ENCODE measurements at places on chromosomes 7 and 10.

- no peak for DNase-seq
These were observed 38.7 kb downstream of the A1CF start for GRCh38 chr10:50846753-50847152.

- no peak for DNase-seq
These were observed 222.0 kb downstream of the PRPF18 start for GRCh38 chr10:13808556-13809391.

DNA sequence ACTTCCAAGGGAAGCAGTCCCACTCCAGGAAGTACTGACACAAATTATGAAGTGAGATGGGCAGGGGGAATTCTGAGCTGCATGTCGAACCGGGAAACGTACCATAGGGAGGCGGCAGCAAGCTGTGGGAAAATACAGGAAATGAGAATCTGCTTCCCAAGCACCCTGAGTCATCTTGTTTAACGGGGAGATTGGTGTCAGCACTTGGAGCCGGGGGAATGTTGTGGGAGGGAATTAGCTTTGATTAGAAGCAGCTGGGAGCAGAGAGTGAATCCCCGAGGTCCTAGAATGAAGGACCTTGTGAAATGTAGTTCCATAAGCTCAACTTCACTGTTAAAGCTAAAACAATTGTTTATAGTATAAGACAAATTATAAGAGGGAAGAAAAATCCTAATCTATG is 141.4 kb upstream of the PRKCQ start:
- peak; percentile 94 for DNase-seq

DNA sequence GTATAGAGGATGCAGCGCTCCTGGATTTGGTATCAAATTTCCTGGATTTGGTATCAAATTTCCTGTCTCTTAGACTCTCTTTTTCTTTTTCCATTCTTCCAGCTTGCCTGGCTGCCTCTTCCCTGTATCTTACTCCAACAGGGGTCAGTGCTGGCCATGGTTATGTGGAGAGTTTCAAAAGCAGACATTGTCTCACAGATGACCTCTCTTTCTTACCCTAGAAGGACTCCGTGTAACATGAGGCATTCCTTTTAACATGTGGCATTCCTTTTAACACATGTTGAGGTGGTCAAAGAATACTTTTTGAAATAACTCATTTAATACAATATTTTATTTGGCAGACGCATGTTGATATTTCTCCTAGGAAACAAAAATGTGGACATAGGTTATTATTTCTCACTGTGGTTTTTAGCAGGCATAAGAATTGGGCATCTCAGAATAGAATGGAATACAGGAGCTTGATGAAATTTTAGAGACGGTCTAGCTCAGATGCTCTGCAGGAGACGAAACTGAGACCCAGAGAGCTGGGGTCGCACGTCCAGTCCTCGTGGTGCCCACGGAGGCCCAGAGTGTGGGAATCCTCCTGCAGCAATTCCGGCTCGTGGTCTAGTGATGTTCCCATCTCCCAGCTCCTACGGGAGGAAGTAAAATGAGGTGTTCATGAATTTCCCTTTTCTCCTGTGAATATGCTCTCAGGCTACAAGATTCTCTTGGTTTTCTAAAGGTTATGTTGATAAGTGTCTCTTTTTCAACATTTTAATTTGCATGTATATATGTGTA is 59.6 kb upstream of the PITRM1 start:
- DNase-seq = peak; percentile 69

GRCh38 chr10:12448340-12448728 is 99.0 kb downstream of the CAMK1D start:
- DNase-seq = no peak

- no peak for DNase-seq
These were observed 114.1 kb downstream of the BMS1 start for GRCh38 chr10:42896735-42897134.

DNA sequence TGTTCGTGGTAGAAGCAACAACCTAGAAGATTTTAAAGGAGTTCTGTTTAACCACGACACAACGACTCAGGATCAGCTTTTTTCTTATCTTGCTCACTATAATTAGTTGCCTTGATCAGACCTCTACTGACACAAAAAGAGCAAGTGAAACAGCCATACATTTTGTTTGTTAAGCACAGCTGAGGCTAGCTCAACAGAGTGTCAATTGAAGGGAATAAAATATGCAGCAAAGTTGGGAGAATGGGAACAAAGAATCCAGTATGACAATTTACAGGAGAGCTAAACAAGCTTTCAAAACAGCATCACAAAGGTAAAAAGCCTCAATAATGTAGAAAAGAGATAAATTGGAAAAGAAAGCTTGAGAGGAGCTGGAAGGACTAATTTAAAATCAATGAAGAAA is 40.5 kb upstream of the HERPUD2 start:
- DNase-seq = no peak

DNA sequence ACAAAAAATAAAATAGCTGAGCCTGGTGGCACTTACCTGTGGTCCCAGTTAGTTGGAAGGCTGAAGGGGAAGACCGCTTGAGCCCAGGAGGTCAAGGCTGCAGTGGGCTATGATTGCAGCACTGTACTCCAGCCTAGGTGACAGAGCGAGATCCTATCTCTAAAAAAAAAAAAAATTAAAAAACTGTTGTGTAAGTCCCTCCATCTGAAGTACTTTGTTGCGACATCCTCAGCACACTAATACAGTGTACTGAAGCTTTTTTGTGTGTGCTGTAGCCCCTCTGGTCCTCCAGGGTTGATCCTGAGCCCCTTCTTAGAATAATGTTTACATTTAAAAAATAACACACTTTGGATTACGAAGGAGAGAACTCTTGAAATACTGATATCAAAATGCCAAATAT is 71.3 kb downstream of the PFKFB3 start:
- DNase-seq = peak; percentile 71

DNA sequence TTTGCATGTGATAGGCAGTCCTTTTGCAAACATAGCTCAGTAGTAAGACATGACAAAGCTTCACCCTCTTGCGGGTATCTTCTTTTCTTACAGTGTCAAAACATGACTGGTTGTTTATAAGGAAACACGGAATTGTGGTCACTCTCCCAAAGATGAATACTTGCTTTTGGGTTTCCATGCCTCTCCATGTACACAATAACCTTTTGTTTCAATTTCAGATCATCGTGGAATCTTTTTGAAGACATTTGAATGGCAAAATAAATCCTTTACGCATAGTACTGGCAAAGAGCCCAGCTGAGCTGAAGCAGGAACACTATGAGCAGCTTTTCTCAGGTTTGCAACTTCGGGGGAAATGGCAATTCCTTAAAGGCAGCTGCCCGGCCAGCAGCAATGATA is 156.8 kb upstream of the FRMD4A start:
- DNase-seq = peak; percentile 24

DNA sequence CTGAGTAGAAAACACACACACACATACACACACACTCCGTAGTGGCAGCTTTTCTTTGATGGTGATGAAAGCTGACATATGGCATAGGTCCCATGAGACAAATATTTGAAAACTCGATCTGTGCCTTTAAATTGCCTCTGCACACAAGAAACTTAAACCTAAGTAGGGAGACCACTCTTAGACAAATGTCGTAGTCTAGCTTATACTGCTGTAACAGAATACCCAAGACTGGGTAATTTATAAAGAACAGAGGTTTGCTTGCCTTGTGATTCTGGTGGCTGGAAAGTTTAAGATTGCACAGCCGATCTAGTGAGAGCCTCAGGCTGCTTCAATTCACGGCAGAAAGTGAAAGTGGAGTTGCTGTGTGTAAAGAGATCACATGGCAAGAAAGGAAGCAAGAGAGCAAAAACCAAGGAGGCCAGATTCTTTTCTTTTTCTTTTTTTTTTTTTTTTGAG is 489.4 kb upstream of the SORCS1 start:
- DNase-seq = peak; percentile 58

DNA sequence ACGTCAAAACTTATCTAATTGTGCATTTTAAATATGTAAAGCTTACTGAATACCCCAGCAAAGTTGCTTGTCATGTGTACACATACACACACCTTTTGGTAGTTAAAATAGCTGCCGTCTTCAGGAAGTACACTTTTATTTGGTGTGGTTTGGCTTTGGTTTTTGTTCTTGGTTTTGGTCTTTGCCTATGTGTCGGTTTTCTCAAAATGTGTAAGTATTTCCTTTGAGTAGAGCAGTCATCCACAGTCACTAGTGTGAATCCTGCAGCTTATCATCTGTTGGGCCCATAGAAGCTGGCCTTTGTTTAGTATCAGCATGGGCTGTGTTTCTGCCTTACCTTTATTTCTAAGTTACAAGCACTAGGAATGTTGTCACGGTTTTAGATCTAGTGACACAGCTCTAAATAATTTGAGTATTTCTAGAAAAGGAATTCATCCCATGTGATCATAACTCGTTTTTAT is 35.3 kb downstream of the NET1 start:
- DNase-seq = peak; percentile 50

GRCh38 chr7:133550145-133550544 is 297.3 kb downstream of the EXOC4 start:
- no peak for DNase-seq

DNA sequence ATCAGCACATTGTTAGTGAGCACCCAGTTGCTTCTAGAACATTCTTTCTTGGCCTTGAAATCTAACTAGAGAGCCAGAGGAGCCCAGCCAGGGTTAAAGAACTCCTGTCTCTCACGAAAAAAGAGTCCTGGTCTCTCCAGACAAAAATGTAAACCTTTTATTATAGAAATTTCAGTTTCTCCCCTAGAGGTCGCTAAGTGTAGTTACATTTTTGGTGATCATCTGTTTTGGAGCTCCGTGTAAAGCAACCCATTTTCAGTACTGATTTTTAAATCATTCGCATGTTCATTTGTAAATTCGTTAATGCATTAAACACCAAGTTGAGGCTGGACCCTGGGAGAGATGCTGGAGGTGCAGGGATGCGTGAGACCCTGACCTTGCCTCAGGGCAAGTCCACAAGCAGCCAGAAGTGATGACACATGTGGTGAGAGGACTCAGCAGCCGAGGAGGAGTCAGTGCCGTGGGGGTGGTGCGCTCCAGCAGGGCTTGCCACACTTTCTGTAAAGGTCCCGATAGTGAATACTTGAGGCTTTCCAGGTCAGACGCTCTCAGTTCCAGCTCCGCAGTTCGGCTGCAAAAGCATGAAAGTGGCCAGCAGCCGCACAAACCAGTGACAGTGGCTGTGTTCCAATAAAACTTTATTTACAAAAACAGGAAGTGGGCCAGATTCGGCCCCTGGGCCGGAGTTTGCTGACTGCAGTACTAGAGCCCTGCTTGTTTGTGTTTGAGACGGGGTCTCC is 578.6 kb upstream of the FOXK1 start:
- peak; percentile 17 for DNase-seq

GRCh38 chr10:11685787-11686218 is 56.4 kb upstream of the ECHDC3 start:
- DNase-seq = peak; percentile 11

DNA sequence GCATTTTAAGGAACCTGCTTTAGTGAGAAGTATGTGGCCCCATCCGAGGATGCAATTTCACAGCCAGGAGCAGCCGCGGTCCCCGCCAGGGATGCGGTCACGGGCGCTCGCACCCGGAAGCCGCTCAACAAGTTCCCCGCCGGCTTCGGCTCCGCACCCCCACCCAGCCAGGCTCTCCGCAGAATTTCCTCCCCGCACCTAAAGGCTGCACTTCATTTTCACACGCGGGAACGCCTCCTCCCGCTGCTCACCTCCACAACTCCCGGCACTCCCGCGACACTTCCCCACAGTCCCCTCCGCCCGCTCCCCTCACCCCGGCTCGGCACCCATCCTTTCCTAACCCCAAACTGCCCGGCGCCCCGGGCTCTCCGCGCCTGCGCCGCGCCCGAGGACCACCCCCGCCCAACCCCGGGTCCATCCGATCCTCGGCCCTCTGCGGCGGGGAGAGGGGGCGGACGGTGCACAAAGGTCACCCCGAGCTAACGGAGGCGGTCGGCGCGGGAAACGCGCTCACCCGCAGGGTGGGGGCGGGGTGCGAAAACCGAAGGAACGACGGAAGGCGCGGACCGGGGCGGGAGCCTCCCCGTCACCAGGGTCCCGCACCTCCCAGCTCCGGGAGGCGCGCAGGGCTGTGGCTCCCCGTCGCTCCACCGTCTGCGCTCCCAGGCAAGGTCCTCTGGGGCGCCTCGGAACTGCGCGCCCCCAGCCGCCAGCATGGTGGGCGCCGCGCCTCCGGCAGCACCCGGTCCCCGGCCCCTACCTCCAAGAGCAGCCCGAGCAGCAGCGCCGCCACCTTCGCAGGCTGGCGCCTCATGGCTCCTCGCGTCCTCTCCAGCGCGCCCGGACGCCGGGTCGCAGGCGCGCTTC is 558 bp downstream of the VOPP1 start:
- DNase-seq = peak; percentile 77

- no peak for DNase-seq
These were observed 60.8 kb downstream of the NPSR1 start for GRCh38 chr7:34718867-34719266.

- DNase-seq = no peak
These were observed 380.4 kb upstream of the SORCS1 start for GRCh38 chr10:107544706-107545520.

DNA sequence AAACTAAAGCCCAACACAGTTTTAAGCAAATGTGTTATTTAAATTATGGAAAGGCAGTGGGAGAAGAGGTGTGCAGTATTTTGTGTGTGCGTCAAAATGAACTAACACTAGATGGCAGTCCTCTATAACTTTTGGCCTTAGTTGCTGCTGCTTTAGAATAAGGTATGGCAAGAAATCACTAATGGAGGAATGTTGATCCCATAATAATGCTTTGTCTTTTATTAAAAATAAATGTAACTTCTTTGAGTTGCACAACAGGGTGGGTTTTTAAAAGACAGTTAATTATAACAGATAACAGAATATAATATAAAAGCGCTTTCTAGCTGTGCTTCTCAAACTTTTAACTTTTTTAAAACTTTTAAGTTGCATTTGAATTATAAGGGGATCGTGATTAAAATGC is 56.4 kb downstream of the BBS9 start:
- DNase-seq = peak; percentile 80

GRCh38 chr10:113666682-113667252 is 2.9 kb upstream of the NRAP start:
- DNase-seq = no peak

- peak; percentile 23 for DNase-seq
These were observed 213.8 kb downstream of the COBL start for GRCh38 chr7:51102828-51103227.

Data from adipocyte (in vitro differentiated cells).